ENCODE measurements at places on chromosomes 11 and 22.

GRCh38 chr11:10797001-10797400 lies 11.7 kb downstream of the EIF4G2 start:
- DNase-seq = no peak

GRCh38 chr11:74896311-74896710 lies 52.6 kb downstream of the XRRA1 start:
- no peak for DNase-seq

DNA sequence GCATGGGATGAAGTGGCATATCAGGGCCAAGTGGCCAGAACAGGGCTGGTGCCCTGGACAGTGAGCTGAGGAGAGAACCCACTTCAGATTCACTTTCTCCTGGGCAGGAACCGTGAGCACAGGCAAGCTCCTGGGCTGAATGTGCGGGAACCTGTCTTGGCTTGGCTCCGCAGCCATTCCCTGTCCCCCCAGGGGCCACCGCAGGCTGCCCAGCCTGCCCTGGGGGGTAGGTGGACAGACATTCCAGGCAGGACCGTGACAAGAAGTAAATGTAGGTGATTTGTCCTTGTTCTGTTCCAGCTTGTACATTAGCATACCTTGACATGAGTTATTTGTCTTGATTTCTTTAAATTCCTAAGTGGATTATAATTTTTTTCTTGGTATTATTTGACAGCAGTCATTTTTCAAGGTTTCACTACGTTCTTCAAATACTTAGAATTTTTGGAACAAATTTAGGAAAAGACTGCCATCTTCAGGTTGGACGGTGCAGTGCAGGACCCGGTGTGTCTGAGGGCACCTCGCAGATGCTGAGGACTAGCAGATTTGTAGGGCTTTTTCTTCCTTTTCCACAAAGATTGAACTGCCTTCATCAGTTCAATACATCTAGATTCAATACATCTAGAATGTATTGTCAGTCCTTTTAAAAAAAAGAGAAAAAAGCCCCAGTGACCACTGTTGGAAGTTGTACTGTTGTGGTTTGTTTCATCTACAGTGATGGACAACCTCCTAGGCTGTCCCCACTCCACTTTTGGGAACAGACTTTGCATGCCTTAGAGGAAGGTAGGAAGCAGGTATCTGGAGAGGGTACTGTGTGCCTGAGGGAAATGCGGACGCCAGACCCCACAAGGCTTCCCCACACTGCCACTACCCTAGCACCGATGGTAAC lies 115.1 kb upstream of the RASSF10 start:
- DNase-seq = no peak

- DNase-seq = no peak
These were observed 185.5 kb downstream of the KIRREL3 start for GRCh38 chr11:126815111-126815510.

DNA sequence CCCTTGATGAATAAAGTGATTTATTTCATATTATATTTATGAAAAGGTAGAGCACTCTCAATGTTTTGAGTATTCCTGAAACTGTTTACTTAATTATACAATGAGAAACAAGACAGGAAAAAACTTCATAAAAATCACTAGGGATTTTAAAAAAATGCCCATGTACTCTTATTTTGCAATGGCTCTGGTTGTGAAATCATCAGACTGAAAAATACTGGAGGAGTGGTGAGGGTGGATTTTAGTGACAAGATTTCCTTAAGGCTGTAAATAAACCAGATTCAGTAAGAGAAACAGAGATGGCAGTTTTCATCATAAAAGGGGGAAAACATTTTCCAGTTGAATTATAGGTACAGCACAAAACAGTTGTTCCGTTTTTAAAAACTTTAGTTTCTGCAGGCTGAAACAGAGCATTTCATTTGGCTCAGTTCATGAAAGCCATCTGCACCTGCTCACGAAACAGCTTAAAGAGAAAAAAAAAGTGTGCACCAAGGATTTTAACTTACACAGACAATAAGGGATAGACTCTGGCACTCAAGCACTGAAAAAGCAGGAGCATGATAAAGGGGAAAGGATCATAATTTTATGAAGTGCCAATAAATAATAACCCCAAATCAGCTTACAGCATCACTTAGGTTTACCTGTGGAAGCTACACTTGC lies 100.7 kb downstream of the MAML2 start:
- no peak for DNase-seq

DNA sequence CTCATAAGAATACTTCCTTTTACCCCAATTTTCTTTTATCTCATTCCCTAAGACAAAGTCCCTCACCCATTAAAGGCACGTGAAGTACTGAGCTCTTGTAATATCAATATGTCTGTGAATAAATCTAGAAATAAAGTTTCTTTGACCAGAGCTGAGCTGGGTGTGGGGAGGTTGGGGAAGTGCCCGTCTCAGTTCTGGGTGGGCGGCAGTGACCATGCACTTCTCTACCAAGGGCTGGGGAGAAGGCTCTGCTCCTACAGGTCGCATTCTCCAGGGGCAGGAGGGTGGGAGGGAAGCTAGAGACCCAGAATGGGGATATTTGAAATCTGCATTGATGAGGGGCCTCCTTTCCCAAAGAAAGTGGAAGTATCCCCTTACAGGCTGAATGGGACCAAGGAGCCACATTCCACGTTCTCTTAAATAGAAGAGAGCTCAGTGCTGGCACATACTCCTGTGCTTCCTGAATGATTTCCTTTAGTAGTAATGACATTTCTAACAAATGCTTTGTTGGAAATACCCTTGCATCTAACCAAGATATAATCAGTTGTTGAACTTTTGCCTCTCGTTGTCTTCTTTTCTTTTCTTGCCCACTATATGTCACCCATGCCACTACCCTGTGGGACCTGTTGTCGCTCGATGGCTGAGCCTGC lies 16.1 kb downstream of the RBX1 start:
- DNase-seq = no peak

- peak; percentile 46 for DNase-seq
These were observed 862 bp downstream of the TPP1 start for GRCh38 chr11:6618117-6619003.

DNA sequence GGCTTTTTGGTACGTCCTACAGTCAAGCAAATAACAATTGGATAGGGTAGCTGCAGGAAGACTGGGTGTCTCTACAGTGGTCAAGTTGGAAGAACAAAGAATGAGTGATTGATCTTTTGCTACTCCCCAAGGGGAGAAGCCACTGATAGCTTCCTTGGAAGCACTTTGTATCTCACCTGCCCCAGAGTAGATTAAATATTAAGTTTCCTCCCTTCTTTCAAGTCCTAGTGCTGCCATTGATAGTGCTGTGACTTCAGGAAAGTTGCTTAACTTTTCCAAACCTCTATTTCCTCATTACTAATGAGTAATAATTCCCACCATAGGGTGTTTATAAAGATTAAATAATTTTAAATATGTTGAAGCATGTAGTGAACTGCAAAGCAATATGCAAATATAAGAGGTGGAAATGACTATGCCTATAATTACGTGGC lies 35.6 kb upstream of the EHF start:
- DNase-seq = no peak

DNA sequence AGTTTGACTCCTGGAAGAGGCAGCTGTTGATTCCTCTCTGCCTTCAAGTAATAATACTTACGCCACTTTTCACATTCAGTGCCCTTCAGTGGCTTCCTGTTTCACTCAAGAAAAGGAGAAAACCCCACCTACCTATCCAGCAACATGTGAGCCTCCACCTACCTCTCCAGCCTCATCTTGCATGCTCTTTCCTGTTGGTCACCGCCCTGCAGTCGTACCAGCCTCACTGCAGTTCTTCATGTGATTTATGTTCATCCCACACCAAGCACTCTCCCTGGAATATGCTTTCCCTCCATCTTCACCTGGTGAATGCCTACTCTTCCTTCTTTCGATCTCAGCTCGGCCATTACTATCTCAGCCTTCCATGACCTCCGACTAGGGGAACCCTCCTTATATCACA lies 21.8 kb upstream of the YWHAH start:
- no peak for DNase-seq

DNA sequence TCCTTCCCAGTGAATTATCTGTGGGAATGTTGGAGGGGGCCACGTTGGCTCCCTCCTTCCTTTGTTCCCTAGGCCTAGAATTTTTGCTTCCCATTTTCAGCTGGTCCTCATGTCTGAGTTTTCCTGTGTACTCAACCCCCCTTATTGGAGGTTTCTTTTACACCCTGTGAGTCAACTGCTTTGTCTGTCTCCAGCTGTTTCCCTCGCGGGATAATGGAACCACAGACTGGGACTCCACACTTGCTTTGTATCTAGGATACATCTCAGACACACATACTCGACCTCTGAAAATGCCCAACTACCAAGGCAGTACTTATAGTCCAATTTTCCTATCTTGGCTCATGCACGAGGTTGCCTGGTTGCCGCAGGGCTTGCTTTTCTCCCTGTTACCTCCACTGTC lies 352.7 kb upstream of the MPPED2 start:
- DNase-seq = no peak

DNA sequence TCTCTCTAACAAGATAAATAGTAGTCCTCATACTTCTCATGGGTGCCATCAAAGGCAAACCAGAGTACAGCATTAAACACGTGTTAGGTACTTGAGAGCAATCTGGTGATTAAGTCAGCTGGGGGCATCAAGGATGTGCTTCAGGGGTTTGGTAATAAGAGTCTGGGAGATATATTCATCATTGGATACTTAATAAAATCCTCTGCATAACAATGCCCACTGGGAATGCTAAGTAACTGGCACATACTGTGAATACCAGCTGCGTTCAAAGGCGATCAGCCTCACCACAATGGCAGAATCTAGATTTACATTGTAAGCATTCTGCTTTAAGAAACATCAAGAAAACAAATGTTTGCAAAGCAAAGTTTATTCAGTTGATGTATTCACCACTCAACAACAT lies 268.6 kb upstream of the PITPNB start:
- DNase-seq = no peak

GRCh38 chr11:67648140-67648795 lies 2.3 kb downstream of the ACY3 start:
- no peak for DNase-seq

DNA sequence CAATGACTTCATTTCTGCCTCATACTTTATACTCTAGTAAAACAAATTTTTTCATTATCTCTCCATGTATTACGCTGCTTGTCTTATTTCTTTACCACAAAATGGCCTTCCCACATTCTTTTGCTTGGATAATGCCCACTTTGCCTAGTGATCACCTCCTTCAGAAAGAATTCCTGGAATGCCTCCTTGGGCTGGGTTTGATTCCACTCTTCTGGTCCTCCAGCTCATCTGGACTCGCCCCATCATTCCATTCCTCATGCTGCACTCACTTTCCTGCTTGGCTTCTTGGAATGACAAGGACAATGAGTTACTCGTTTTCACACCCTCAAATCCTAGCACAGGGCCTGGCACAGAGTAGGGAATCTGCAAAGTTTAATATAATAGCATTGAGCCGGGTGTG lies 475.1 kb upstream of the LARGE1 start:
- DNase-seq = no peak

GRCh38 chr22:42747701-42748513 lies 27.2 kb upstream of the A4GALT start:
- no peak for DNase-seq

GRCh38 chr11:130391711-130392110 lies 36.7 kb downstream of the ADAMTS8 start:
- DNase-seq = no peak

DNA sequence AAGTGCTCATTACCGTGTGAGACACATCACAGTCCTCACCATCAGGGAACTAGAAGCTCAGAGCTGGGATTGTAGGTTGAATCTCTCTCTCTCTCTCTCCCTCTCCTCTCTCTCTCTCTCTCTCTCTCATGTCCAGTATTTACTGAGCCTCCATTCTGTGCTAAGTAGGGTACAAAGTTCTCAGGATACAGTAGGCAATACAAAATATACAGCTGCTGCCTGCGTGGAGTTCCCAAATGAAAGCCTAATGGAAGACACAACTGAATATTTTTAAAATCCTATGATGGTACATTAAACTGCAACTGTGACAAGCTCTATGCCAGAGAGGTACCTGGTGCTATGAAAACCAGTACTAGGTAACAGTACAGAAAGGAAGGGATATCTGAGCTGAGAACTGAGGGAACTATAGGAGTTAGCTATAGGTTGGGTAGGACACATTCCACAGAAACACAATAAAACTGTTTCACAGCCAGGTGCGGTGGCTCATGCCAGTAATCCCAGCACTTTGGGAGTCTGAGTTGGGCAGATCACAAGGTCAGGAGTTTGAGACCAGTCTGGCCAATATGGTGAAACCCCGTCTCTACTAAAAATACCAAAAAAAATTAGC lies 9.6 kb upstream of the PRG2 start:
- no peak for DNase-seq

- no peak for DNase-seq
These were observed 8.6 kb upstream of the TPP1 start for GRCh38 chr11:6627762-6628241.
